ENCODE measurements at places on chromosomes 11 and 22.

DNA sequence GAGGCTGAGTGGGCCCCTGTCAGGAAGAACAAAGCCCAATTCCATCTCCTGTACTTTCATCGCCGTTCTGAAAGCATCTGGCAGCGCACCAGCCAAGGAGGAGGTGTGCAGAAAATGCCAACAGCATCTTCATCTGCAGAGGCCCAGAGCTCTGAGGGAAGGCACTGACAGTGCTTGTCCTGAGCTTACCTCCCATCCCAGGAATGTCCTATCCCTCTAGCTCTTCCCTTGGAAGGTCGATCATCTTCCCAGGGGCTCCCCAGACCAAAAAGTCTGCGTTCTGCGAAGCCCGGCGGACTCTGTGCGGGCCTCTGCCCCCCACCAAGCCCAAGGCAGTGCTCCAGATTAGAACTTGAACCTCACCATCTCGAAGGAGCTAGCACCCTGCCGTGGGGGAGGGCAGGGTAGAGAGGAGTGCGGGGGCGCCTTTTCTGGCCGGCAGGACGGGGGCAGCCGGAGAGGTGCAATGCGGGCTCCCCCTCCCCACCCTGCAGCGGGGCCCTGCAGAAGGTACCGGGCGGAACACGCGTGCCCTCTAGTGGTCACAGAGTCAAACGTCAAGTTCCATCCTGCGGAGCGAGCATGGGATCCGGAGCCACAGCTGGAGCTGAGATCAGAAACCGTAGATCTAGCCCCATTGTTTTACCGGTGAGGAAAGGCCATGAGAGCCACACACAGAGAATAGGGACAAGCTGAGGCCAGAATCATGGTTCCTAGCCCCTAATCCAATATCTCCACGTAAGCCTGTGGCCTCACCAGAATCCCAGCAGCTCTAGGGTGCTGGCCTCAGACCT lies 5.0 kb downstream of the SCN2B start:
- peak; percentile 85 for DNase-seq

GRCh38 chr11:73760679-73761402 lies at the start of gene RAB6A:
TSS of gene RAB6A (minus strand) at chr11:73761074. CDS start at chr11:73760635, 439 bp downstream.
- DNase-seq = peak; percentile 100

GRCh38 chr11:119640541-119640940 lies 88.5 kb downstream of the NECTIN1 start:
- no peak for DNase-seq

- no peak for DNase-seq
Measured at GRCh38 chr11:40281052-40281580, 1178.3 kb downstream of the LRRC4C start.

DNA sequence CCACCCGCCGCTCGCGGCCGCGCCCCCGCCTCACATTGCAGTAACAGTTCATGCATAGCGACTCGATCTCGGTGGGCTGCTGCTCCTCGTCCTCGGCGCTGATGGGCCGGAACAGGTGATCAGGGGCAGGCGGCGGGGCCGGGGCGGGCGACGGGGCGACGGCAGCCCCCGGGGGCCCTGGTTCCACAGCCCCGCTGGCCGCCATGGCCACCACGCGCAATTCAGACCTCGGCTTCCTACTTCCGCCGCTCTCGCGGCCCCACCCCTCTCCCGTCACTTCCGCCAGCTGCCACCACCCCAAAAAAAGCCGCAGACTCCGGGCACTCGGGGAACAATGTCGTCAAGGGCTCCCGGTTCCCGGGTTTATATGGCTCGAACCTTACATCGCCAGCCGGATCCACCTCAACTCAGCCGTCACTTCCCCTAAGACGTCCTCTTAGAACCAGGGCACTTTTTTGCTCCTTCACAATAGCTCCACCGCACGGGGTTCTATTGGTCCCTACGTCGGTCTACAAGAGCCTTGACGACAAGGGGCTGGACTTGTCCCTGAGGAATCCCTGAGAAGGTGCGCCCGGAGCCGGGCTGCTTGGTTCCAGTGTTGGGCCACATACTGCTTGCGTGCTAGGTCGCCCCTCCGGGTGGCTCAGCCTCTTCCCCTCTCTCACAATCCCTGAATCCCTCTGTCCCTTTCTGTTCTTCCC lies at the start of gene ZPR1:
Gene ZPR1, minus strand, starts transcription at position 238 of the 701 bp plus-strand sequence. Its CDS starts 33 bp downstream, at position 205.
- DNase-seq = peak; percentile 92

- peak; percentile 83 for DNase-seq
Measured at GRCh38 chr11:62171261-62171723, 18.7 kb upstream of the SCGB1D1 start.

DNA sequence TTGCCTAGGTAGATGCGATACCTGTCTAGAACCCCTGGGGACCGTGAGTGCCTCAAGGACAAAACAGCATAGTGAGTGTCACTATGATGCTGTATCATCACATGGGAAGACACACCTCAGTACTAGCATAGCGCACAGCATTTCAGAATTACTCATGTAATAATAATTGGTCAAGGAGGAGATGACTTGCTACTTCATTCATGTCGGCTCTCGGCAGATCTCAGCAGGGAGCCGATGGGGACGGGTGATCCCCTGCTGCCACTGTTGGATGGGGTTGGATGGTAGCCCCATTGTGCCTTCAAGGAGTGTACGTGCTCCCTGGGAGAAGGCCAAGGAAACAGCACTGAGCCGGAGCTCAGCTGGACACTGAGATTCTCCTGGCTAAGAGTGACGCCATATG lies 186.9 kb downstream of the EFCAB6 start:
- DNase-seq = no peak

- no peak for DNase-seq
Measured at GRCh38 chr11:130369713-130370112, 55.0 kb upstream of the ZBTB44 start.

DNA sequence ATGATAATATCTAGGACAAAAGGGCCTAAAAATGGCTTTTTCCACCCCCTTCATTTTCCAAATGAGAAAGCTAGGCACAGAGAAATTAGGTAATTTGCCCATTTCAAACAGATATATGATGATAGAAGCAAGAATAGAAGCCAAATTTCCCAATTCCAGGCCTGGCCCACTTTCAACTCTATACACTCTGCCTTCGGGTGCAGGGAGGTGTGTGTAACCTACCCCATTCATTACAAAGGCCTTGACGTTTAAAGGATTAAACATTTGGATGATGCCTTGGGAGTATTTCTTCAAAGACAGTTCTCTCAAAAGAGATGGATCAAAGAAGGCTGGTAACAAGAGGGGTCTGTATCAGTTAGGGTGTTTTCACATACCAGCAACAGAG lies 134.1 kb downstream of the CCDC34 start:
- DNase-seq = no peak

DNA sequence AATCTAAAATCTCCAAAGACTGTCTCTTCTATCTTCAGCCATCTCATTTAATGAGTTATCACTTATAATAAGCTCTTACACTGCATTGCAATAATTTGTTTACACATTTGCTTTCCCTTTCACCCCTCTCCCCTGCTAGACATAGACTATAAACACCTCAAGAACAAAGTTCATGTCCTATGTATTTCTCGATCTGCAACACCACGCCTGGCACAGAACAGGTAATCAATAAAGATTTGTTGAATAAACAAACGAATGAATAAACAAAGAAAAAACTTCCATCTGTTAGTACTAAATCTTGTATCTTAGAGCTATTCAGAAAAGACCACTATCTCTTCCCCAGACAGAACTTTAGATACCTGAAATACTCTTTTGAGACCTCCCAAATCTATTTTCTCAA lies 77.6 kb downstream of the PAK1 start:
- DNase-seq = no peak

GRCh38 chr22:49958931-49959781 lies 1.4 kb upstream of the PIM3 start:
- peak; percentile 74 for DNase-seq

DNA sequence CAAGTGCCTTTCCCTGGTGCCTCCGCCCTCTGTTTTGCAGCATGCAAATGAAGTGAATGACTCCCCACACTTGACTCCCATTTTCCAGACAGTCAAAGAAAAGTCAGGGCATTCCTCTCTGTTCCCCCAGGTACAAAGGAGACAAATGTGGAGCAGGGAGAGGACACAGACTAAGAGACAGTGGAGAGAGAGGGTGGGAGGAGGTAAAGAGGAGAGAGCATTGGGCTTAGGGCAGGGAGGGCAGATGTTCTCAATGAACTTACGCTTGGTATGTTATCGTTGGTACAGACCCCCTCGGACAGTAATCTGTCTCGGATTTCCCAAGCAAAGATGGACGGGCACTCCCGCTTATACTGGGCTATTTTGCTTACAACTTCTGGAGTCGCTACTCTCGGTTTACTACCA lies 9.8 kb downstream of the PAX6 start:
- DNase-seq = no peak

- DNase-seq = no peak
Measured at GRCh38 chr11:21814169-21814568, 378.7 kb upstream of the ANO5 start.

DNA sequence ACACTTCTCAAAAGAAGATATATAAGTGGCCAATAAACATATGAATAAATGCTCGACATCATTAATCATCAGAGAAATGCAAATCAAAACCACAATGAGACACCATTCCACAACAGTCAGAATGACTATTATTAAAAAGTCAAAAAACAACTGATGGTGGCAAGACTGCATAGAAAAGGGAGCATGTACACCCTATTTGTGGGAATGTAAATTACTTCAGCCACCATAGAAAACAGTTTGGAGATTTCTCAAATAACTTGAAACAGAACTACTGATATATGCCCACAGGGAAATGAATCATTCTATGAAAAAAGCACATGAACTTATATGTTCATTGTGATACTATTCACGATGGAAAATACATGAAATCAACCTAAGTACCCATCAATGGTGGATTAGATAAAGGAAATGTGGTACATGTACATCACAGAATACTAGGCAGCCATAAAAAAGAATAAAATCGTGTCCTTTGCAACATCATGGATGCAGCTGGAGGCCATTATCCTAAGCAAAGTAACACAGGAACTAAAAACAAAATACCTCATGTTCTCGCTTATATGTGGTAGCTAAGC lies 42.4 kb downstream of the GLYATL2 start:
- DNase-seq = no peak

DNA sequence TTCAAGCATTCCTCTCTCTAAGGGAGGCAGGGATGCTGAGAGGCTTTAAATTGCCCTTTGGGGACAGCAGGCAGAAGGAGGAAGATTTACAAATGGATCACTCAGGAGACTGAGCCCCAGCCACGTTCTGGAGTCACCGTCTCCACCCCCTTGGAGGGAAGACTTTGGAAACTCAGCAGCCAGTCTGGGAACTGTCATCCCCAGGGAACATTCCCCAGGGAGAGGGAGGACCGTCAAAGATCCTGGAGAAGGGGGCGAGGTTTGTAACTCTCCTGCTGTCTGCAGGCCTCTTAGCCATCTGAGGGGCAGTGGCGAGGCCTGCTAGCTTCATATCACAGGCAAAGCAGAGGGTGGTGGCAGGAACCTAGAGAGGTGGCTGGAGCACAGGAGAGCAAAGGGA lies 56.1 kb upstream of the SLC22A12 start:
- DNase-seq = no peak

DNA sequence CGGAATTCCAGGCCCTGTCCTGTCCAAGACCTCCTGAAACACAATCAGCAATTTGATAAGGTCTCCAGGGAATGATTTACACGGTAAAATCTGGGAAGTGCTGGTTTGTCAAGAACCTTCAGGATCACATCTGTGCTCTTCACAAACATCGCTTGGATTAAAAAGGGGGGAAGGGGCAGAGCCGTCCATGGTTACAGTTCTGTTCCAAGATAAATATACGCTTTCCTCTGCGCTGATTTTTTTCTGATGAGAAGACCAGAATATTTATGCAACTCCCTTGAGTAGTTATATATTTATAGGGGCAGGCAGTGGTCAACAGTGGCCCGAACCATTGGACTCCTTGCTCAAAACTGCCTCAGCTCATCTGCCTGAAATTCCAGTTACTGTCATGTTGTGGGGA lies 9.2 kb upstream of the APOL5 start:
- no peak for DNase-seq

DNA sequence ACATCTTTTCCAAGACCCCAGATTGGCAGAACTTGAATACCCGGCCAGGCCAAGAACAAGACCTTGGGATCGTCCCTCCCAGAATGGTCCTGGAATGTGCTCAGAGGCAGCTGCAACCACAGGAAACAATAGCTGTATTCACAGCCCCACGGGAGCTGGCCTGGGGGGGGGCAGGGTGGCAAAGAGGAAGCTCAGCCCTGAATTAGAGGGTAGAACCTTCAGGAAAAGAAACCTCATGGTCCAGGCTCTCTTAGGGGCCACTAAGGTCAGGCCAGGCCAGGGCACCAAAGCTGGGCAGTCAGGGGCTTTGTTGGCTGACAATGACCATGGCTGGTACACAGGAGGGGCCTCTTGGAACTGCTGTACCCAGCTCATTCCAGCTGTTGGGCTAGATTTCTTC lies 17.3 kb downstream of the RPL27A start:
- DNase-seq = peak; percentile 65

DNA sequence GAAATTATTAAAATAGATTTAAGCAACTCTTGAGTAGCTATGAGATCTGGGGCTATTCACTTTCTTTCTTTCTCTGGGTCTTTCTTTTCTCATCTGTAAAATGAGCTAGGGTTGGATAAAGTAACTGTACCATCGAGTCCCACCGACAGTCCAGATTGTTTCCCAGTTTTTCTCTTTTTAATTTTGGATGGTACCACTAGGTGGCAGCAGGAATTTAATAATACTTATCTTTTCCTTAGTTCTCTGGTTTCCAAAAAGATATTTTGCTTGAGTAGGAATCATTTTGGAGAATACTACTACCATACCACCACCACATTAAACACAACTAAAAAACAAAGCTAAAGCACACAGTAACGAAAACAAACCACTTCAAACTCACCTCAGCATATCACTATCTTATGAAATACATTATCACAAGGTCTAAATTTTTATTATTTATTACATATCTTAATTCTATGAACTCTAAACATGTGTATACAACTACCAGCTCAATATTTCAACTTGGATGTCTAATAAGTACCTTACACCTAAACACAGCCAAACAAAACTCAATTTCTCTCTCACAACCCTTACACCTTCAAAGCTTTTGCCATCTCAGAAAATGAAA lies 584.0 kb downstream of the KCNA4 start:
- no peak for DNase-seq

DNA sequence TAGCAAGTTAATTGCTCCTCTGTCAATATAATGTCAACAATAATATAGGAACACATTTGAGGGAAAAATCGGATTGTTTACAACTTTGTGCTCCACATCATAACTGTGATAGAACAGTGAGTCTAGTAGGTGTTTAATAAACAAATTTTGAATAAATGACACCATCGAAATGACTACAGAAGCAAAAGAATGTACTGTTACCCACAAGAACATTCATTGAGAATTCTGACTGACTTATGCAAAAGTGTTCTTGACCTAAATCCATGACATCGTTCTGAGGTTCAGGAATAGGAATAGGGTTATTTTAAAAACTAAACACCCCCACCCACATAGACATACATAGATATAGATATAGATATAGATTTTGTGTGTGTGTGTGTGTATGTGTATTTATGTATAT lies 8.4 kb downstream of the LRRC4C start:
- no peak for DNase-seq

- no peak for DNase-seq
Measured at GRCh38 chr11:102361086-102362031, 14.3 kb downstream of the BIRC2 start.

GRCh38 chr11:19342036-19342435 lies 101.3 kb upstream of the E2F8 start:
- DNase-seq = no peak

- DNase-seq = no peak
Measured at GRCh38 chr11:121448431-121448941, 3.6 kb upstream of the SORL1 start.

GRCh38 chr22:50716290-50717024 lies 21.5 kb upstream of the ACR start:
- DNase-seq = no peak
